ENCODE measurements at places on chromosomes 6 and 20. TPM values are rescaled to one million over a fixed set of nuclear protein-coding genes. Genes with fewer than 3 reads are reported as not detected.
A peak's percentile ranks its signal among the peaks of the same experiment; 100 is the strongest.

- H3K4me3 ChIP-seq = no peak overlapping the region
- H3K4me1 ChIP-seq = no peaks in the 10 kb centered on the region
- no peaks in the 10 kb centered on the region for H3K36me3 ChIP-seq
- H3K27me3 ChIP-seq = no peaks in the 10 kb centered on the region
- no peak overlapping the region for H3K27ac ChIP-seq
Measured at GRCh38 chr6:88426005-88426404, 259.9 kb upstream of the CNR1 start.

DNA sequence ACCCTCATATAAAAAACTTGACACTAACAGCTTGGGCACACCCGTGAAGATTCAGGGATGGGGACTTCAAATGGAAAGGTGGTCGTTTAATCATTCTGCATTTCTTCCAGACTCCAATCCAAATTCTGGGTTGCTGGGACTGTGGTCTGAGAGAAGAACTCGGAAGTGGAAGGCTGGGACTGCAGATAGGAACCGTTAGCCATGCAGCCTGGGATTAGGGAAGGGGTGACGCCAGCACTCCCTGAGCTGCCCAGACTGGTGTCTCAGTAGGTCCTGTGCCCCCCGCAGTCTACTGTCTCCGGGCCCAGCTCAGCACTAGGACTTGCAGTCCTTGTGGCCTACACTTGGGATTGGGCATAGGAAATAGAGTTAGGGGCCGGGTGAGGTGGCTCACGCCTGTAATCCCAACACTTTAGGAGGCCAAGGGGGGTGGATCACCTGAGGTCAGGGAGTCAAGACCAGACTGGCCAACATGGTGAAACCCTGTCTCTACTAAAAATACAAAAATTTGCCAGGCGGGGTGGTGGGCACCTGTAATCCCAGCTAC lies 511 bp upstream of the CLIC1 start:
- peaks cover 72% of the 10 kb centered on the region for H3K4me1 ChIP-seq
- H3K36me3 ChIP-seq = peaks cover 4% of the 10 kb centered on the region
- H3K4me3 ChIP-seq = peak overlapping the region; percentile 64
- peak overlapping the region; percentile 91 for H3K27ac ChIP-seq
- no peak for DNase-seq
- H3K27me3 ChIP-seq = no peaks in the 10 kb centered on the region

GRCh38 chr6:15427331-15428070 lies 181.6 kb downstream of the JARID2 start:
- no peak for DNase-seq
- no peaks in the 10 kb centered on the region for H3K36me3 ChIP-seq
- no peaks in the 10 kb centered on the region for H3K4me1 ChIP-seq
- no peak overlapping the region for H3K4me3 ChIP-seq

DNA sequence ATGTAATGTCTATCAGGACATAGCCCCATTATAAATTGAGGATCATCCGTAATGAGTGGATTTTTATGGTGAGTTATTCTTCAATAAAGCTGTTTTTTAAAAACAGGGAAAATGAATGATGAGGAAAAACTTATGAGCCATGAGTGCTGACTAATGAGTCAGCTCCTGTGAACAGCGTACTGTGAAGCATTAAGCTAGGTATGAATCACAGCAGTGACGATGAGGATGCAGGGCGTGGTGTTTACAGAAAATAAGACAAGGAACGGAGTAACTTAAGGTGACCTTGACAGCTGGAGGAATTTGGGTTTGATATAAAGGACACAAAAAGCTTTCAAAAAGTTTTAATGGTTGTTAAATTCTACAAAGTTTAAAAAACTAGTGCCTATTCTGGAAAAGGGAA lies 96.3 kb downstream of the FOXF2 start:
- DNase-seq = no peak
- no peaks in the 10 kb centered on the region for H3K27me3 ChIP-seq
- no peak overlapping the region for H3K27ac ChIP-seq
- H3K4me1 ChIP-seq = no peaks in the 10 kb centered on the region

- H3K27me3 ChIP-seq = peaks cover 6% of the 10 kb centered on the region
- no peaks in the 10 kb centered on the region for H3K36me3 ChIP-seq
Measured at GRCh38 chr20:41632896-41633295, 14.7 kb upstream of the CHD6 start.

- no peak for DNase-seq
- H3K4me1 ChIP-seq = no peaks in the 10 kb centered on the region
- H3K4me3 ChIP-seq = no peak overlapping the region
- no peaks in the 10 kb centered on the region for H3K36me3 ChIP-seq
- H3K27me3 ChIP-seq = no peaks in the 10 kb centered on the region
- no peak overlapping the region for H3K27ac ChIP-seq
Measured at GRCh38 chr20:32188376-32189122, 19.0 kb downstream of the PLAGL2 start.

GRCh38 chr6:25217829-25218228 lies 61.3 kb upstream of the CARMIL1 start:
- H3K27me3 ChIP-seq = no peaks in the 10 kb centered on the region

- H3K27ac ChIP-seq = no peak overlapping the region
- DNase-seq = no peak
- no peaks in the 10 kb centered on the region for H3K27me3 ChIP-seq
- peaks cover 83% of the 10 kb centered on the region for H3K36me3 ChIP-seq
- H3K4me3 ChIP-seq = no peak overlapping the region
Measured at GRCh38 chr20:41432746-41433145, 66.1 kb upstream of the EMILIN3 start.

DNA sequence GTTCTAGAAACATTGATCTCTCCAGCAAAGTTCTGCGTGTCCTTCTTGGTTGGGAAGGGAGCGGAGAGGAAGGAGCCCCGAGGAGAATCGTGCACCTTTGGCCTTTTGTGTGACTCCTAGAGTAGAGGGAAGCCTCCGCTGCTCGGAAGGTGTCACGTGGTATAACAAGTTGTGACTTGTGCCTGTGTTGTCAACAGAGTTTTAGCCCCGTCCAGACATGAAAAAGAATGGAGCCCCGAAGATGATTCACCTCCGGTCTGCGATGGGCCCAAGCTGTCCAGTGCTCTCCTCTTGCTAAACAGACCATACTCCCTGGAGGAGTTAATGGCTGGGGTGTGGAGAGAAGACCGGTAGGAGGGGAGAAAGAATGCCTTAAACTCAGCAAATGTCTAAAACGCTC lies 7.0 kb downstream of the EYA2 start:
- no peak overlapping the region for H3K4me3 ChIP-seq
- H3K36me3 ChIP-seq = no peaks in the 10 kb centered on the region
- H3K4me1 ChIP-seq = peaks cover 9% of the 10 kb centered on the region
- no peaks in the 10 kb centered on the region for H3K27me3 ChIP-seq
- peak overlapping the region; percentile 42 for H3K27ac ChIP-seq

DNA sequence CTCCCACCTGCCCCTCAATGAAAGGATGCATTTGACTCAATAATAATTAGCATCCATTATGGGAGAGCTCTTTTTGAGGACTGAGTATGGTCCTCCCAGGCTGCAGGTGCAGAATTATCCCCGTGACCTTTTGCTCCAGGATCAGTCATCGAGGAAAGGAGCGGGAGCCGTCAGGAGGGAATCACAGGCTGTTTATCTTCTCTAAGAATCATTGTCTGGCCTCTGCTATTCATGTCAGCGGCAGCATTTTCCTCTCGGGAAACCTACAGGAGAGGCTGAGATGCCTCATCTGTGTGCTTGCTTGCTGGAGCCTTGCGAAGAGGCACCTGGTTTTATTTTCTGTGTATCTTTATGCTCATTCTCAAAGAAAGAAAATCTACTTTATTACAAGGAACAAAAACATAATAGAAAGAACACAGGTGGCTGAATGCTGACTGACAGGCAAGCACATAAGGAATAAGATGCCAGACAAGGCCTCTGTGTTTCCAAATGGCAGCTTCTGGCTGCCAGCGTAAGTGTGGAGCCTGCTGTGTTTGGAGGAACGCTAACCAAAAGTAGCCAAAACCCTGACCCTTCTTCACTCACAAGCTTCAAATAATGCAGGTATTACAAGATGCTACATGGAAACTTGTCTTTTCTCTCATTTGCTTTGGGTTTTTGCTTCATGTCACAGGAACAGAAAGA lies 539.1 kb upstream of the MARCKS start:
- no peaks in the 10 kb centered on the region for H3K36me3 ChIP-seq
- H3K27me3 ChIP-seq = no peaks in the 10 kb centered on the region
- H3K4me3 ChIP-seq = no peak overlapping the region
- DNase-seq = no peak
- no peak overlapping the region for H3K27ac ChIP-seq

DNA sequence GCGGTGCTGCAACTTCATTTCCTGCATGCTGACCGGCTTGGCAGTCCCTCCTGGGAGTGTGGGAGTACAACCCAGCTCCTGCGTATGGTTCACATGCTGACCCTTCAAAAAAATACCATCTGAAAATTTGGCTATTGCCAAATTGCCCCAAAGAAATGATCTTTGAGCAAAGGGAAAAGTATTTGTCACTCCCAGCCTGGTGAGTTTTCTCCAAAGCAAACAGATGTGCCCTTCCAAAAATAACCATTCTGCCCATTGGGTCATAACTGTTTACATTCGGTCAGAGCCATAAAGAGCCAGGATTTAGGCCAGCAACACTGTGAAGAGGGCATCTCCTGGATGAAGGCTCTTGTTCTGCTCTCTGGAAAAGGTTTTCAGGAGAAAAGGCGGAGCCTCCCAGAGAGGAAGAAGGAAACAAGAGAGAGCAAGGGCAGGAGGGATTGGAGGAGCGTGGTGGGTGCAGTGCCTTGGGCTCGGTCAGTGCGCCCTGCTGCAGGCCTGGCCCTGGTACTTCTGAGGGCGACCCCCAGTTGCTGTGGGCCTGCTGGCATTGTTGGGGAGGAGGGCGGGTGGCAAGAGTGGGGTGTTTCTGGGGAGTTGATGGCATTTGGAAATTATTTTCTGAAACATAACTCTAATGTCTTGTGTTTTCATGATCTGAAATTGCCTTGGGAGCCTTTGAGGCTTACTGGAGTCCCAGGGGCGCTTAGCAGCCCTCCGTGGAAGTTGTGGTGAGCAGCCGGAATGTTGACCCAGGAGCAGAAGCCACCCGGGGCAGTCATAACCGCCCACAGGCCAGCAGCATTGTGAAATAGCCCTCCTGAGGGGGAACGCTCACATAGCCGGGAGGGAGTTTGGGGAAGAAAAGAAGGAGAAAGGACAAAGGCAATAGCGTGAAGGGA lies 248.4 kb downstream of the MYLK4 start:
- peak overlapping the region; percentile 48 for H3K27ac ChIP-seq
- H3K4me1 ChIP-seq = peaks cover 3% of the 10 kb centered on the region
- no peak overlapping the region for H3K4me3 ChIP-seq
- no peaks in the 10 kb centered on the region for H3K36me3 ChIP-seq
- no peak for DNase-seq

GRCh38 chr6:78502386-78502887 lies 364.9 kb upstream of the IRAK1BP1 start:
- no peak for DNase-seq
- H3K27me3 ChIP-seq = no peaks in the 10 kb centered on the region
- H3K4me1 ChIP-seq = no peaks in the 10 kb centered on the region

- peaks cover 14% of the 10 kb centered on the region for H3K4me1 ChIP-seq
- no peaks in the 10 kb centered on the region for H3K36me3 ChIP-seq
- H3K27ac ChIP-seq = no peak overlapping the region
- no peak overlapping the region for H3K4me3 ChIP-seq
- DNase-seq = no peak
- no peaks in the 10 kb centered on the region for H3K27me3 ChIP-seq
Measured at GRCh38 chr6:156630613-156631302, 146.4 kb upstream of the ARID1B start.

The CEP85L gene
- 30.1 TPM for total RNA-seq

The PTCRA gene
- not detected for total RNA-seq

The PRICKLE4 gene
- 38.4 TPM for total RNA-seq

The SEL1L2 gene
- total RNA-seq = not detected

The ULBP2 gene
- total RNA-seq = not detected

The COQ3 gene
- 0.98 TPM for total RNA-seq

The GNMT gene
- total RNA-seq = not detected

The DPPA5 gene
- not detected for total RNA-seq

The GABRR2 gene
- total RNA-seq = 3.6 TPM

The SNAI1 gene
- total RNA-seq = 4.5 TPM

The POU5F1 gene
- 9.8 TPM for total RNA-seq

The IL17A gene
- not detected for total RNA-seq
